ENCODE measurements at places on chromosomes 4 and X.

DNA sequence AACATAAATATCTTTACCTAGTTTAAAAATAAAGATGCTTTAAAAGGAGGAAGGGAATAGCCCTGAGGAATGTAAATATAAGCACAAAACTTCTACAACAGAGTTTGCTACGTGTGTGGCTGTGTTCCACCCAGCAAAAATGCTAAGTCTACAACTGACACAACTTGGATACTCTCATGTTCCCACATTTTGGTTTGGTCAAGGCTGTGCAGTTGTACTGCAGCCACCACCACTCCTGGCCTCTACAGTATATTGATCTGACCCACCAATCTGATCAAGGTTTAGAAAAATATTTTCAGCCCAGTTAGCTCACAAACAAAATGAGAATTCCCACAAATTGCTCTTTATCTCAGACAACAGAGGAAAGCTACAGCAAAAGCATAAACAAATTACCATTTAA is 12.1 kb downstream of the F9 start:
- DNase-seq = no peak

DNA sequence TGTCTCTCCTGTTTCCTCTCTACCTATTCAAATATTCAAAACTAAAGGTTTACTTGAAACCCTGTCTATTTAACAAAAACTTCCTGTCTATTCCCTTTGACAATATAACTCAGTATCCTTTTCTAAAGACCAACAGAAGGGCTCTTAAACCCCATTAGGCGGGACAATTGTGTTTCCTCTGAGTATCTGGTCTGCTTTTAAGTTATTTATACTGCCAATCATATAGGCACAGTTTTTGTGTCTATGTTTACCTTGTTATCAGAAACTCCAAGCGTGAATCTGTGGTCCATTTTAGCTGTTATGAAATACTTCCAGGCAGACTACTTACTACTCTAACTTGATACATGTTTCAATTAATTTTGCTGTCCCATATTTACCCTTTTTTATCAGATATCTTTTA is 350.0 kb upstream of the CTSO start:
- DNase-seq = no peak

DNA sequence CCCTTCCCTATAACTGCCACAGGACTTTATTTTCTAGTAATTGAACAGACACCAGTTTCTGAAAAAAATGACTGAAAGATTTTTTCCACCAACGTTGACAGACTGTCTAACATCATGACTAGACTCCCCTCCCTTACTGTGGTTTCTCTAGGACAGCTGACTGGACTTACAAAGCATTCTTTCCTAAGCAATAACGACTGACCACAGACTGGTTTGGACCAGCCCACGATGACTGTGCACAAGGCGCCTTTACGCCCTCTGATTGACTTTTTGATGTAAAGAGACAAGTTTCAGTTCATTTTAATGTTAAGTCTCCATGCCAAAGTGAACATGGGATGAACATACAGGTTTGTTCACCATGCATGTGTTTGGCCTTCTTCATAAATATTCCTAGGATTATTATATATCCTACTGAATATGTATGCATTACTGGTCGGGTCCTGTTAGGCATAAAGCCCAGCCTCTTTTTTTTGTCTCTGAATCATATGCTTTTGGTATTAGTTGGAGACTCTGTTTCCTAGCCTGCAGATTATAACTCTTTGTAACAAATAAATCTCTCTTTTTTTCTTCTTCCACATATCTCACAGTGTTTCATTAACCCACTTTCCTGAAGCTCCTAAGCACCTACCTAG is 50.5 kb upstream of the UGT2B4 start:
- no peak for DNase-seq

DNA sequence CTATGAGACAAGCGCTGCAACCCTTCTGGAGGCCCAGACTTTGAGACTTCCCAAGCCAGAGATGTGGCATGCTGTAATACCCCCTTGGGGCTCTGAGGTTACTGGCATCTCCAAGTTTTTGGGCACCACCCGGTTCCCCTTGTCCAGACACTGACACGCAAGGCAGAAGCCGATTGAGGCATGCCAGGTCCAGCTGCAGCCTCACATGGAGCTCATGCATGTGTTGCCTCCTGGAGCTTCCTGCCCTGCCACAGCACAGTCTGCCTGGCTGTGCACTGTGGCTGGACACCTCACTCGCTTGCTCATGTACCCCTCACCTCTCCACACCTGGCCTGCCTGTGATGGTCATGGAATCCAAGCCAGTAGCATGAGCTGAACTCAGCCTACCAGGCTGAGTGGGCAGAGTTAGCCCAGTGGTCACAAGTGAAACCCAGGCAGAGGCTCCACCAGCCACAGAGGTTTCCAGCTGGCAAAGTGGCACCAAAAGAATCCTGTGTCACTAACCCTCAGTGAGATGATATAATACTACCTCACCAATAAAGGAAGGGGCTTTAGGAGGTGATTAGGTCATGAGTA is 789.2 kb upstream of the INTU start:
- DNase-seq = no peak

DNA sequence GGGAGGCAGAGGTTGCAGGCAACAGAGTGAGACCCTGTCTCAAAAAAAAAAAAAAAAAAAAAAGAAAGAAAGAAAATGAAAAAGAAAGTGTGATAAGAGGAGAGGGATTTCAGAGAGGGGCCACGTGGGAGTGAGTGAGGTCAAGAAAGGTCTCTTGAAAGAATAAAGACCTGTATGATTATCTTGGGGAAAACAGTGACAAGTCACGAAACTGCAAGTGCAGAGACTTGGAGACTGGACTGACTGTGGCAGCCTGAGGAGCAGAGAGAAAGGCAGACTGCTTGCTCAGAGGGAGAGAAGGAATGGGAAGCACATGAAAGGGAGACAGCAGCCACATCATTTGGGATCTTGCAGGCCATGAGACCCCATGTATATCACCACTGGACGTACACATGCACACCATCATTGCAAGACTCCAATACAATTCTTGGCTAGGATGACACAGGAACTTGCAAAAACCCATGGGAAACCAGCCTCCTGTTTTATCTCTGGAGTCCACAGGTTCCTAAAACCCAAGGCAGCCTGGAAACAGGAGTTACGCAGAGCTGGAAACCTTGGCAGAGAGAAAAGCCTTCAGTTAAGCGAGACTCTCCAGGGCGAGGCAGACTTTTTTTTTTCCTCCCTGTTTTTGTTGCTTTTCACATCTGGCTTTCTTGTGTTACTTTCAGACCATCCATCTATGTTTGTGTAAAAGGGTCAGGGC is 207.0 kb upstream of the TBL1X start:
- no peak for DNase-seq

DNA sequence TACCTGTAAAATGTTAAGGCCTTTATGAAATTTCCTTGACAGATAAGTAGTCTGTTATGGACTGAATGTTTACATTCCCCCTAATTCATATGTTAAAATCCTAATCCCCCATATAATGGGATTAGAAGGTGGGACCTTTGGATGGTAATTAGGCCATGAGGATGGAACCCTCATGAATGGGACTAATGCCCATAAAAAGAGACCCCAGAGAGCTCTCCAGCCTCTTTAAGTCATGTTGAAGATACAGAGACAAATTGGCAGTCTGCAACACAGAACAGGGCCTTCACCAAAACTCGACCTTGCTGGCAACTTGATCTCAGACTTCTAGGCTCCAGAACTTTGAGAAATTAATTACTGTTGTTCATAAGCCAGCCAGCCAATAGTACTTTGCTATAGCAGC is 1344.5 kb upstream of the PCDH7 start:
- no peak for DNase-seq

- no peak for DNase-seq
These were observed 150.2 kb upstream of the HAND2 start for GRCh38 chr4:173680278-173680677.

DNA sequence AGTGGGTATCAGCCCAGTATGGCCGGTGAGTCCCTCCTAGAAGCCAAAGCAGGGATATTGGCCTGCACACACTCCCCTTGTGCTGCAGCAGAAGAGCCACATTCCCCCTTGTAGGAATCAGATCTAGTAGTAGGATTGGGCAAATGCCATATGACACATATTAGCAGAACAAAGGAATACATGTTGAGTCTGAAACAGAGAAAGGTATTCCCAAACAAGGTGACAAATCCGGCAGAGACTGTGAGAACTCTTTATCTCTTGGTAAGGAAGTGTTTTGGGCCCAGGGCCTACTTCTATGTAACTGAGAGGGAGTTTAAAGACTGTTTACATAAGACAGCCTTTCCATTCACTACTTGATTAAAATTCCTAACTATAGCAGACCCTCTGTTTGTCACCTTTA is 1382.0 kb downstream of the FAM133A start:
- DNase-seq = no peak

DNA sequence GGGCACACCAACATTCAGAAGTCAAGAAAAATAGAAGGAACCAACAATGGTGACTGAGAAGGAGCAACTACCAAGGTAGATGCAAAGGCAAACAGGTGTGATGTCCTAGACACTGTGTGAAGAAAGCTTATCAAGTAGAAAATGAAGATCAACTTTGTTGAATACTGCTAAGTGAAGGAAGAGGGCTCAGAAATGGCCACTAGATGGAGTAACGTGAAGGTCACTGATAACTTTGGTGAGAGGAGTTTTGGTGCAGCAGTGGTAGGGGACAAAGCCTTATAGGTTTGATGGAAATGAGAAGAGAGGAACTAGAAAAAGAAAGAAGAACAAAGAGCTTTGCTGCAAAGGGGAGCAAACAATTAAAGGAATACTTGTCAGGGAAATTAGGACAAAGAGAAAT is 23.5 kb downstream of the OTC start:
- no peak for DNase-seq

DNA sequence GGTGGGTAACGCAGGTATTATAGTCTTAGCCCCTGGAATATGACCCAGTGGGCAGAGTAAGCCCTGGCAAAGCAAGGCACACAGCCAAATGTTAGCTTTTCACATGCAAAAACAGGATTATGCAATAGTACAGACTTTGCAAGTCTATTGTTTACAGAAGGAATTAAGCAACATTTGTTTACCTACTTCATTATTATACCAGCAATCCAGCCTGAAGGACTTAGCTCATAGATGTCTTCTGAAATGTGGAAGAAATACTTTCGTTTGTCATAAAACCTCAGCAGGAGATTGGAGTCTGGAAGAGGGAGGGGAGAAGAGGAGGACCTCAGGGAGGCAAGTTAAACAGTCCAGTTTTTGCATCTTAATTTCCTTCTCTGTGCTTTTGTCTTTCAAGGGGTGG is 226.7 kb upstream of the CENPE start:
- DNase-seq = no peak

- no peak for DNase-seq
These were observed 450.2 kb downstream of the PCDH18 start for GRCh38 chr4:137082061-137082460.

- DNase-seq = no peak
These were observed 120.4 kb downstream of the PCDH7 start for GRCh38 chr4:30840571-30840970.

- no peak for DNase-seq
These were observed 311.3 kb upstream of the HS3ST1 start for GRCh38 chr4:11739992-11740391.

GRCh38 chr4:142377342-142378091 is 468.6 kb downstream of the INPP4B start:
- DNase-seq = peak; percentile 50

DNA sequence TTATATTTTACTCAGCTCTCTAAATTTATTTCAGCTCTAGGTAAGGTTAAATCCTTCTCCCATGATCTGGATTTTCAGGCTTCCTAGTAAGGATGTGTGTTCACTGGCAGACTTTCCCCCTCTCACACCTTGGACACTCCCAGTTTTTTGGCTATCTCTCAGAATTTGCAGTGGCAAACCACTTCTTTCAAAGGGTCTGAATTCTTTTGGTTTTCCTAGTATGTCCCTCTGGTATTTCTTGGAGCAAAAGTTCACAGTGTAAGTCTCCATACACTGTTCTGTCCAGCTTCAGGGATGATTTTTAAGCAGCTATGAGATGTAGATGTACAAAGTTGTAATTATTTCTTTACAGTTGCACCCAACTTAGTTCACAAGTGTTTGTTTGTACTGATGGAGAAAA is 653.8 kb upstream of the GALNT7 start:
- DNase-seq = no peak

GRCh38 chrX:15601932-15602331 is 1.2 kb upstream of the ACE2 start:
- DNase-seq = no peak

DNA sequence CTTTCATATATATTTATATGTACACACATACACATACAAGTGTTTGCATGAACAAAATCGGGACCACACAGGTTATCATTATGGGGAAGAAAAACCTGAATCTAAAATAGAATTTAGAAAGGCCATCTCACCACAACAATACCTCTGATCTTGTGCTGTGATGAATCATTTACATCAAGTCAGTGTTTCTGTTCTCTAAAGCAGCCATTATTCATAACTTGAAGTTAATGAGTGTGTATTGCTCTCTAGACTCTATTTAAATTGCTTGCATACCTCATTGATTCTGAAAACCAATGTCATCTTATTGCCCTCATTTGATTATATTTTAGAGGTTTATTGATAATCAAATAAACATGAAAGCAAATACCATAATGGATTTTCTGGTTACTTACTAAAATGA is 71.6 kb downstream of the FAM114A1 start:
- DNase-seq = no peak

GRCh38 chrX:103157496-103158316 is 57.2 kb upstream of the BEX4 start:
- no peak for DNase-seq

DNA sequence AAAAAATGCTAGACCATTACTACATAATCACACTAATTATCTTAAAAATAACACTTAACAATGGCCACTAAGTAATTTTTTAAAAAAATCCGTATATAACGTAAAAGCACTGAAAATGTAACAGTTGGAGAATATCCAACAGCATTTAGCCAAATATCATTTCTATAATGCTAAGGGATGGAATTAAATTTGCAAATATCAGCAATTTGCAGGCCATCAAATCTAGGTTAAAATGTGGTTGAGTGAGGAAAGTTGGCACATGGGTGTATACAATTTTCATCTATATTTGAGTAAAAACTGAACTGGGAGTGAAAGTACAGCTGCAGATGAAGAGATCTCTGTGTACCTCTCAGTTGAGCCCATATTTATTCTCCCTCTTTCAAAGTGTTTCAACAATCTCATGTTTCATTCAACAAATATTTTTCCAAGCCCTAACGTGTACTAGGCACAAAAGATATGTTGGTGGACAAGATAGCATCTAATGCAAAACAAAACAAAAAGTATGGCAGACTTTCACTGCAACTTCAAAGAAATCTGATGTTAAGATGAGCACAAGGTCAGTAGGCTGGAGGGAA is 63.0 kb downstream of the MBNL3 start:
- no peak for DNase-seq

GRCh38 chr4:72468904-72469502 is 100.0 kb downstream of the ADAMTS3 start:
- DNase-seq = peak; percentile 1

DNA sequence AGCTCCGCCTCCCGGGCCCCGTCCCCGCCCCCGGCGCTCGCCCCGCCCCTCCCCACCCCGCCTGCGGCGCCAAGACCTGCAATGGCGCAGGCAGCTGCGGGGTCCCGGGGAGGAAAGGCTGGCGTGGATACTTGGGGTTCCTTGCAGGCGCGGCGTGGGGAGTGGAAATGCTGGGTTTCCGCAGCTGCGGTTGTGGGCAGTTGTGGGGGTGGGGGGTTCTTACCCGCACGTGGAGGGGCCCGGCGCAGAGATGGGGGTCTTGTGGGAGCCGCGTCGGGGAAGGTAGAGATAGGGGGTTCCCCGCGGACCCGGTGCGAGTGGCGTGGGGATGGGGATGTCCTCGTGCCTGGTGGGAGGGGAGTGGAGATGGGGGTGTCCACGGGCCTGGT is 680 bp upstream of the ASMTL start:
- DNase-seq = peak; percentile 84

Data from CD4-positive, alpha-beta T cell treated with Interleukin-21 for 1 hour (primary cell).